ENCODE measurements at places on chromosomes 7 and 10. TPM values are rescaled to one million over a fixed set of nuclear protein-coding genes. Genes with fewer than 3 reads are reported as not detected.

GRCh38 chr7:52685333-52685732, 350.1 kb upstream of the POM121L12 start:
- DNase-seq: no peak

- no peak for DNase-seq
Measured at GRCh38 chr10:55441777-55442176, 640.7 kb upstream of the PCDH15 start.

DNA sequence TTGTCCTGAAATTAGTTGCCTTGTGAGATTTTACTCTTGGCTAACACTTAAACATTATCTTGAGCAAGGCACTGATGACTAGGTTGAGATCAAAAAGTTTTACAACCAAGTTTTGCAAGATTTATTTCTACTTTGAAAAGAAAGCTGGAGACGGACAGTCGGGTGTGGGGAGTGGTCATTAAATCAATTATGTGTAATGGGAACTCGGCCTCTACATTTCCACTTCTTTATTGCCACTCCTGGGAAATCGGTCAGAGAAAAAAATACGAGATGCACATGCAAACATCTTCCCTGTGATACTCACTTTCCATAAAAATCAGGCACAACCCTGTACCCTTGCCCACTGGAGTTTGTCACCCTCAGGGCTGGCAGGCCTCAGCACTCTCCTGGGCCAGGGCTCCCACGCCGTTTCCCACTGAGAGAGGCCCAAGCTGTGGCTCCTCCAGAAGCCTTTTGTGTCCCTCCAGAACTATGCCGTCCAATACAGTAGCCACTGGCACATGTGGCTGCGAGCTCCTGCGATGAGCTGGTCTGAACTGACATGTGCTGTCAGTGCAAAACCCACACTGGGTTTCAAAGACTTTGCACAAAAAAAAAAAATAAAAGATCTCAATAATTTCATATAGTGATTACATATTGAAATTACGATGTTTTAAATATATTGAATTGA, 7.5 kb upstream of the GPNMB start:
- no peak for DNase-seq

GRCh38 chr7:125908711-125909110, 979.1 kb upstream of the POT1 start:
- DNase-seq: no peak

Gene DGKI
- total RNA-seq: 1.1 TPM

Gene SLC29A4
- 23.8 TPM for total RNA-seq

Gene SPDYE2
- total RNA-seq: not detected

All from Caki2 (cell line).